Pancreas (tissue), 10 donors: ENCODE measurements at places on chromosomes 5 and 9. TPM values are rescaled to one million over a fixed set of nuclear protein-coding genes. Genes with fewer than 3 reads are reported as not detected.

DNA sequence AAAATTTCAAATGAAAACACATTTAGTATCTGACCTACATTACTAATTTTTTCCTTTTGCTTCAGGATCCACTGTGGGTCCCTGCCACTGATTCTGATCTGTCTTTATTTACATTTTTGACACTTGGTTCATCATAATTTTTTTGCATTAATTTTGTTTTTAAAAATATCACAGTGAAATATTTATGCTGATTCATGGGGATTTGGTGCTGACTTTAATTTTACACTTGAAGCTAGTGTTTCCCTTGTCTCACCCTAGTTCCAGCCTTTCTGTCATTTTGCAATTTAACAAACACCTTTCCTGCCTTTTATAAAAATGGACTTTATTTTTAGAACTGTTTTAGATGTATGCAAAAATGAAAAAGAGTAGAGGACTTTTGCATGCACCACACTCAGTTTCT is 111.9 kb upstream of the MARCHF11 start:
- no peak overlapping the region for H3K4me3 ChIP-seq
- H3K36me3 ChIP-seq = no peaks in the 10 kb centered on the region
- DNase-seq = no peak
- no peak overlapping the region for H3K27ac ChIP-seq
- H3K27me3 ChIP-seq = no peaks in the 10 kb centered on the region

GRCh38 chr9:96487949-96488348 is 38.0 kb downstream of the HABP4 start:
- H3K27me3 ChIP-seq = no peaks in the 10 kb centered on the region
- H3K4me3 ChIP-seq = no peak overlapping the region
- H3K36me3 ChIP-seq = no peaks in the 10 kb centered on the region
- DNase-seq = no peak
- H3K27ac ChIP-seq = no peak overlapping the region
- peaks cover 14% of the 10 kb centered on the region for H3K4me1 ChIP-seq

- no peaks in the 10 kb centered on the region for H3K36me3 ChIP-seq
- H3K4me1 ChIP-seq = no peaks in the 10 kb centered on the region
- DNase-seq = no peak
- H3K27ac ChIP-seq = no peak overlapping the region
Measured at GRCh38 chr5:175501759-175502158, 23.4 kb downstream of the SFXN1 start.

GRCh38 chr5:16392718-16393117 is 72.9 kb downstream of the ZNF622 start:
- H3K27me3 ChIP-seq = no peaks in the 10 kb centered on the region
- H3K4me3 ChIP-seq = no peak overlapping the region
- no peak overlapping the region for H3K27ac ChIP-seq
- H3K36me3 ChIP-seq = no peaks in the 10 kb centered on the region

Gene LRRC14B
- not detected for total RNA-seq
